ENCODE measurements at places on chromosomes 16 and 17.

DNA sequence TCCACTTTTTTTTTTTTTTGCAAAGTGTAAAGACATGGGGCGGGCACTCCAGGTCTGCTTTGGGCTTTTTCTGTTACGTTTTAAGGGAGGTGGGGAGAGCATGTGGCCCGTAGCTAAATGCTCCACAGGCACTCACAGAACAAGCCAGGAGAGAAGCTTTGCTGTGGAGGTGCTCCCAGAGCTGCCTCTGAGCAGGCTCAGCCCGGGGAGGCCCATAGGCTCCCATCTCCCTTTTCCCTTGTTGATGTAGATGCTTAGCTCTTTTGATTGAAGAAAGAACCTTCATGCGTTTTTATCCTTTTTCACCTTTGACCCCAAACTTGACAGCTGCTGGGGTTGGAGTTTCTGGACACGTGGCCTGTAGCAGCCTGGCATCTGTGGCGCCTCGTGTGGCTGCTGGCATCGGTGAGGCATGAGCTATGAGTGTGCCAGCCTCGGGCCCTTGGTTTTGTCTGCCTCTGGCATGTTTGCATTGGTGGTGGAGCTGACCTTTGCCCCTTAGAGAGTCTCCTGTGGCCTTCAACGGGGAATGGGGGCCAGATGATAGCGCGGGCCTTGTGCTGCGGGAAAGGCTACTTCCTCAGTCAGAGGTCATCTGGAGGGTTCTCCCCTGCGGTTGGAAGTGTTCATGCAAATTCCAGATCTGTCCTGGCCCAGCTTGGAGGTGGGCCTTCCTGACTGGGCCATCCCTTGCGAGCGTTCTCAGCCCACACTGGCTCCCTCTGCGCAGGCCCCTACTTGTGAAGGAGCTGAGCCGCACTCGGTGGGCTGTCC lies 20.0 kb upstream of the IL17C start:
- DNase-seq, result peak; percentile 87

DNA sequence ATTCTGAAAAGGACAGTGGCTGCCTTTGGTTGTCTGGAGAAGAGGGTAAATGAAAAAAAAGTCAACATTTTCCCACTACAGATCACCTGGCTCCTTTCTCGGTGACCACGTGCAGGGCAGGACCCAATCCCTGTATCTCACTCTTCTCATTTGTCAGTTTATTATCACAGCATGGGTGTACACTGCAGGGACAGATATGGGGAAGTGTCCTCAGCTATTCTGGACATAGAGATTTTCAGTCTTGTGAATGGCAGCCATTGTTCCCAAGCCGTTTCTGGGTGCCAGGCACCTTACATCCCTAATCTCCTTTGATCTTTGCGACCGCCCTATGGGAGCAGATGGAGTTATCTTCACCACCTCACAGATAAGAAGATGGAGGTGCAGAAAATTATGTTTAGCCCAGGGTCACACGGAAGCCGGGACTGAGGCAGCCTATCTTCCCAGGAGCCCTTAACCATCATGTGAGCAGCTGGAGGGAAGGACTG lies 7.2 kb downstream of the ADORA2B start:
- no peak for DNase-seq

GRCh38 chr17:2880050-2880449 lies 83.8 kb downstream of the RAP1GAP2 start:
- DNase-seq, result no peak

- peak; percentile 19 for DNase-seq
Measured at GRCh38 chr16:21233521-21234150, at the start of gene ANKS4B. TSS of gene ANKS4B (plus strand) at chr16:21233699. CDS start at chr16:21233738, 39 bp downstream.

DNA sequence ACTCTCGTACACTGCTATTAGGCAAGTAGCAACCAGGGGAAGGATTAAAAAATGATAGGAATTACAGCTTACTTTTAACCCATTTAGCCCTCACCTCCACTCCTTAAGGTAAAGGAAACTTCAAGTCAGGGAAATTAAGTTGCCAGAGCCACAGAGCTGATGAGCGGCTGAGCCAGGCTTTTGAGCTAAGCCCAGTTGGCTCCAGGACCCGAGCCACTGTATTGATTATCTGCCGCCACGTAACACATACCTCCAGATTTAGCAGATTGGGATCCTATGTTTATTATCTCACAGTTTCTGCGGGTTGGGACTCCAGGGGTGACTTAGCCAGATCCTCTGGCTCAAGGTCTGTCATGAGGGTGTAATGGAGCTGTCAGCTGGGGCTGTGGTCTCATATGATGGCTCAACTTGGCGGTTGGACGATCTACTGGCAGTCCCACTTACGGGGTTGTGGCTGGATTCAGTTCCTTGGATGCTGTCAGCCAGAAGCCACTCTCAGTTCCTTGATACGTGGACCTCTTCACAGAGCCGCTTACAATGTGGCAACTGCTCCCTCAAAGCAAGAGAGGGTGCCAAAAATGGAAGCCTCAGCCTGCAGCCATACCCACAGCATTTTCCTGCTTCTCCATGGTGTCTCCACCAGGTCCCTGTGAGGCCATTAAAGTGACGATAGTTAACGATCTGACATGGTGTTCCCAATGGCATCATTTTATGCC lies 57.3 kb downstream of the TMEM186 start:
- DNase-seq, result no peak

DNA sequence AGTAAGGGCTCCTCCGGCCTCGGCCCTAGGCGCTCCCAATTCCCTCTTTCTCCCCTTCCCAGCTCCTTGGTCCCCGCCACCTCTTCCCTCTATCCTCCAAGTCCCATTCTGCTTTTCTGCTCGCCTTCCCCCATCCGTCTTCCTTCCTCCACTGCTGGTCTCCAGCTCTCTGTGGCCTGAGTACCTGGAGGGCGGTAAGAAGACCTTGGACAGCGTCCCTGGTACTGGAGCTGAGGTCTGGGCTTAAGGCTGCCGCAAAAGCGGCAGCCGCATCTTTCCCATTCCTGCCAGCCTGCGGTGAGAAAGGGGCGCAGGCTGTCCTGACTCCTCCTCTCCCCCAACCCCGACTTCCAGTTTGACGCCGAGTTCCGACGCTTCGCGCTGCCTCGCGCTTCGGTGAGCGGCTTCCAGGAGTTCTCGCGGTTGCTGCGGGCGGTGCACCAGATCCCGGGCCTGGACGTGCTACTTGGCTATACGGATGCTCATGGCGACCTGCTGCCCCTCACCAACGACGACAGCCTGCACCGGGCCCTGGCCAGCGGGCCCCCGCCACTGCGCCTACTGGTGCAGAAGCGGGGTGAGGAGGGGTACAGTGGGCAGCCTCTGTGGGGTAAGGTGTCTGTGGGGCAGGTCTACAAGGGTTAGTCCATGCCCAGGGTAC lies 471 bp downstream of the PARD6A start:
- peak; percentile 72 for DNase-seq

GRCh38 chr16:17509194-17509593 lies 38.4 kb upstream of the XYLT1 start:
- no peak for DNase-seq

DNA sequence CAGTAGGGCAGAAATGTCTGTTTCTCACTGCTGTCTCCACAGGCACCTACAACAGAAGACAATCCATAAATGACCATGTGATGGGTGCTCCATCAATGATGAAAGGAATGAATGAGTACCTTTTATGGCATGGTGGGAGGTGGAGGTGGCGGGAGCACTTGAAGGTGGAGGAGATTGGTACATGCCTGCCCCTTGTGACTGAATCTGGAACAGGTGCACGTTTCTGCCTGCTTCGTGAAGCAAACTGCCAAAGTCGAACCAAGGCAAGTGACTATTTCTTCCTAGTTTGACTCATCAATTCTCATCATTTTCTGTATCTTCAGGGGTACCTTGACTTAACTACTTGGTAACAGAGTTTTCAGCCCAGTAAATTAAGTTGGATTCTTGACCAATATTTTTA lies 25.4 kb downstream of the CDRT15 start:
- no peak for DNase-seq

GRCh38 chr16:10965440-10966061 lies 21.2 kb downstream of the CLEC16A start:
- DNase-seq, result no peak

GRCh38 chr16:50313596-50314478 lies 47.5 kb downstream of the ADCY7 start:
- no peak for DNase-seq

GRCh38 chr17:1769822-1770477 lies 8.1 kb downstream of the SERPINF1 start:
- DNase-seq, result peak; percentile 52

DNA sequence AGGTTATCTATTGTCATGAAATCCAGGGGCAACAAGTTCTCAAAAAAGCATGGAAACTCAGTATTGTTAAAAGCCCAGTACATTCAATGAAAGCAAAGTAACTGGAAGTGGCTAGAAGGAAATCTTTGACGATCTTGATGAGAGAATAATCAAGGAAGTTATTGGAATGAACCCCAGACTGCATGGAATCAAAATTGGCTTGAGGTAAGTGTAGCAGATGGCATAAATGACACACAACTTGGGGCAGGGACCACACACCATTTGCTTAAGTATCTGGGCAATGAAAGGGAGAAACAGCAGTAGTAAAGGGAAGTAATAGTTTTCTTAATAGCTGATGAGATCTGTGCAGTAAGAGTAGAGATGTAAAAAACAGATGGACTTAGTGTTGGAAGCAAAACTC lies 238.0 kb downstream of the HS3ST3A1 start:
- no peak for DNase-seq

- DNase-seq, result no peak
Measured at GRCh38 chr16:13898233-13898632, 21.7 kb upstream of the ERCC4 start.

- DNase-seq, result peak; percentile 72
Measured at GRCh38 chr17:64133546-64134215, 3.7 kb upstream of the ERN1 start.

GRCh38 chr17:71881581-71881980 lies 239.2 kb upstream of the SOX9 start:
- no peak for DNase-seq

GRCh38 chr17:82039695-82040299 lies 2.3 kb upstream of the DCXR start:
- DNase-seq, result no peak

DNA sequence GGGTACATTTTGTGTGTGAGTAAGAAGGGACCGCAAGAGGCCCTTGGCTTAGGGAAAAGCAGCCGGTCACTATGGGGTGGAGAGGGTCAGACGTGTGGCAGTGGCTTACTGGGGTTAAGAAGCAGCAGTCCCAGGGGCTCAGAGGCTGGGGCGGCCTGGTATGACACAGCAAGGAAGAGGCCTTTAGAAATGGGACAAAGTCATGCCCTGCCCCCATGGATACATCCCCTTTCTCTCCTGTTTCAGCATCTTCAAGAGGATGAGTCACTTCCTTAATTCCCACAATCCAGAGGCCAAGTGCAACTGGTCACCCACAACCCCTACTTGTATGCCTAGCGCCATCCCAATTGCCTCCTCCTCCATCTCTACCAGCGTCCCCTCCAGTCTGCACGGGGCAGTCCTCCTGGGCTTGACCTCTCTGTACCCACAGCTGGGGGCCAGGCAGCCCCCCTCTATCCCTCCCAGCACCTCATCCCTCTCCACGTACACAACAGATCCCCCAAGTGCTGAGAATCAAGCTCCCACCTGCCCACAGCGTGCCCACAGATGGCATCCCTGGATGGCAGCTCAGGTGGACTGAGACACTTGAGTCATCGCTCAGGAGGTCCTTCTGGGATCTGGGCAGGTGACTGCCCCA lies 6.9 kb upstream of the EFTUD2 start:
- DNase-seq, result no peak

- no peak for DNase-seq
Measured at GRCh38 chr17:64154313-64154695, 24.4 kb upstream of the ERN1 start.

DNA sequence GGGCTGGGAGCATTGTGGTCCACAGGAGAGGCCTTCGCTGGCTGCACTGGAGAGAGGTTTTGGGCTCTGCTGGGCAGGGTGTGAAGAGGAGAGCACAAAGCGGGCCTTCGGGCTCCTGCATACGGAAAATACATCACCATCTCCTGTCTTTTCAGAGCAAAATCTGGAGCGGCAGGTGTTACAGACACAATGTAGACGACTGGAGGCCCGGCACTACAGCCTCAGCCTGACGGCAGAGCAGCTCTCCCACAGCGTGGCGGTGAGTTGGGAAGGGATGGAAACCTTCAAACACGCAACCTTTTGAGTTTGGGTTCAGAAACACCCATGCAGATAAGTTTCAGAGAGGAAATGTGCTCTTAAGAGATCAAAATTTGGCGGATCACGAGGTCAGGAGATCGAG lies 17.9 kb downstream of the GINS2 start:
- no peak for DNase-seq

GRCh38 chr16:27236635-27237218 lies 31.8 kb downstream of the NSMCE1 start:
- DNase-seq, result no peak

GRCh38 chr16:66798161-66798560 lies 3.2 kb downstream of the TERB1 start:
- DNase-seq, result no peak

DNA sequence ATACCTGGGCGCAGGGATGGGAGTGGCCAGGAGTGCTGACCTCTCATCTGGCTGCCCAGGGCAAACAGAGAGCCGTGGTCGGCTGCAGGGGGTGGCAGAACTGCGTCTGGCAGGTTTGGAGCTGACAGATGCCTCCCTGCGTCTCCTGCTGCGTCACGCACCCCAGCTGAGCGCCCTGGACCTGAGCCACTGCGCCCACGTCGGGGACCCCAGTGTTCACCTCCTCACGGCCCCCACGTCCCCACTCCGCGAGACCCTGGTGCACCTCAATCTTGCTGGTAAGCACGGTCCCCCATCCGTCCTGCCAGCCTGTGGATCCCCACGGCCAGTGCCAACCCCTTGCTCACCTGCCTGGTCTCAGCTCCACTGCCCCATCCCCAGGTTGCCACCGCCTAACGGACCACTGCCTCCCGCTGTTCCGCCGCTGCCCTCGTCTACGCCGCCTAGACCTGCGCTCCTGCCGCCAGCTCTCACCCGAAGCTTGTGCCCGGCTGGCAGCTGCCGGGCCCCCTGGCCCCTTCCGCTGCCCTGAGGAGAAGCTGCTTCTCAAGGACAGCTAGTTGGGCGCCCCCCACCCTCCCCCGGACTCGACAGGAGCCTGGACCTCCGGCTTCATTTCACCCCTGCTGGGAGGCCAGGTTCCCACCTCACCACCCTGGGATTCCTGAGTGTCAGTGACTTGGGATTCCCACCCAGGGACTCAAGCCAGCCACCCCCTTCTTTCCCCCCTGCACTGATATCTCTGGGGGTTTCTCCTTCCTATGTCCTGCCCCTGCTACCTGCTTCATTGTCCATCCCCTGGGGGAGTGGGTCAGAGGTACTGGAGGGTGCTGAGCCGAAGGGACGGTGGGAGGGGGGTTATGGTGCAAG lies 2.0 kb upstream of the ORAI3 start:
- DNase-seq, result no peak

DNA sequence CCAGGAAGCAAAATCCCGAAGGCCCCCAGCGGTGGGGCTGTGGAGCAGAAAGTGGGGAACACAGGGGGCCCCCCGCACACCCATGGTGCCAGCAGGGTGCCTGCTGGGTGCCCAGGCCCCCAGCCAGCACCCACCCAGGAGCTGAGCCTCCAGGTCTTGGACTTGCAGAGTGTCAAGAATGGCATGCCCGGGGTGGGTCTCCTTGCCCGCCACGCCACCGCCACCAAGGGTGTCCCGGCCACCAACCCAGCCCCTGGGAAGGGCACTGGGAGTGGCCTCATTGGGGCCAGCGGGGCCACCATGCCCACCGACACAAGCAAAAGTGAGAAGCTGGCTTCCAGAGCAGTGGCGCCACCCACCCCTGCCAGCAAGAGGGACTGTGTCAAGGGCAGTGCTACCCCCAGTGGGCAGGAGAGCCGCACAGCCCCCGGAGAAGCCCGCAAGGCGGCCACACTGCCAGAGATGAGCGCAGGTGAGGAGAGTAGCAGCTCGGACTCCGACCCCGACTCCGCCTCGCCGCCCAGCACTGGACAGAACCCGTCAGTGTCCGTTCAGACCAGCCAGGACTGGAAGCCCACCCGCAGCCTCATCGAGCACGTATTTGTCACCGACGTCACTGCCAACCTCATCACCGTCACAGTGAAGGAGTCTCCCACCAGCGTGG lies 6.5 kb downstream of the CBX2 start:
- no peak for DNase-seq

Data from HuH-7.5 (cell line).